ENCODE measurements at places on chromosomes 11 and 22.

DNA sequence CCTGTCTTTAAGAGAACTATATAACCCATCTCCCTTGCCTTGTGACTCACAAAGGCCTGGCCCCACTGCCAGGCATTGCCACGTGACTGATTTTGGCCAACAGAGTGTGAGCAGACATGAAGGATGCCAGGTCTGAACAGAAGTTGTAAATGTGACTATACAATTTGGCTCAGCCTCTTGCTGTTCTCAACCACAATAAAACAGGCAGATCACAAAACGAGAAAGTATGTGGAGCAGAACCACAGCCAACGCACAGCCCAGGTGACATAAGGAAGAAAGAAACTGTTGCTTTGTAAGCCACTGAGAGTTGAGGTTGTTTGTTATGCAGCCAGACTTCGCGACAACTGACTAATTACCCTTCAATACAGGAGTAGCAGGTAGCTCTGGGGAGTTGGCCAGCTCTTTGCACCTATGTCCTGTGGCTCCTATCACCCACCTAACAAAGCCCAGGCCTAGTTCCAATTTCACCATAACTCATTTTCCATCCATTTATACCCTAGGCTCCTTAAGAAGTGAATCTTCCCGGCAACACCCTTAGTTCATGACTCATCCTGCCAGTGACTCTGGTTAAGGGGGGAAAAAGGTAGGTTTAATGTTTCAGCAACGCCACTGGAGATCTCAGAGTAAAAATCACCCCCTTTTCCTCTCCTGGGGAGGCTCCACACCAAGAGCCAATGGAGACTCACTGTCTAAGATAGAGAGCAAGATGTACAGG is 53.7 kb downstream of the GALNT18 start:
- no peak for DNase-seq

GRCh38 chr22:41526830-41527799 is 17.2 kb downstream of the POLR3H start:
- peak; percentile 88 for DNase-seq

GRCh38 chr11:12746593-12747097 is 72.4 kb downstream of the TEAD1 start:
- DNase-seq, result no peak

GRCh38 chr22:26846645-26847044 is 189.3 kb downstream of the MIAT start:
- DNase-seq, result peak; percentile 40

DNA sequence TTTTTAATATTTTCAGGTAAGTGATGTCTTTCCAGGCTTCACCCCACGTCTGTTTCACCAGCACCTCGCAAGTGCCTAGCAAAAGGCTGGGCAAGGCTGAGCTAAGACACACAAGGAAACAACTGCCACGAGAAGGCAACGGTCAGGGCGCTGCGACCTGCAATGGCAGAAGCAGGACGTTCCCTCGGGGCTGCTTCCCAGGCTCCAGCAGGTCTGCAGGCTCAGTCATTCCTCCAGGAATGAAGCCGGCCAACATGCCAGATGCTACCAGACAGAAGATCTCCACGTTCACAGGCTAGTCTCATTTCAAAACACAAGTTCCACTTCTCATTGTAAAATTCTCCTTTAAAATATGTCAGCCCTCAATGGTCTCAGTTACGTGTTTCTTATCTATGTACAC is 45.5 kb downstream of the CELSR1 start:
- peak; percentile 67 for DNase-seq

DNA sequence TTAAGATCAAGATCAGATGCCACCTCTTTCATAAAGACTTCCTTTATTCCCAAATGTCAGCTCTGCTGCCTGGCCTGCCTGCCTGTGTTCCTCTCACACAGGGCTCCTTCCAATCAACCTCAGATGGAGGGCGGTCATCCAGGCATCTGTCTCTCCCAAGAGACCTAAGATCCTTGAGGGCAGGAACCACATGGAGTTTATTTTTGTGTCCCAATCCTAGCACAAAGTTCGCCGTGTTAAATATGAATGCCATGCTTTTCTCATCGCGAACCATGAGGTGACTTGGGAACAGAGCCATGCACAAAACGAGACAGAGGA is 72.7 kb upstream of the ARFGAP3 start:
- no peak for DNase-seq

- no peak for DNase-seq
Observed at GRCh38 chr11:60633645-60634044, 65.8 kb upstream of the MS4A8 start.

GRCh38 chr22:27397036-27397953 is 404.3 kb downstream of the MN1 start:
- peak; percentile 33 for DNase-seq

DNA sequence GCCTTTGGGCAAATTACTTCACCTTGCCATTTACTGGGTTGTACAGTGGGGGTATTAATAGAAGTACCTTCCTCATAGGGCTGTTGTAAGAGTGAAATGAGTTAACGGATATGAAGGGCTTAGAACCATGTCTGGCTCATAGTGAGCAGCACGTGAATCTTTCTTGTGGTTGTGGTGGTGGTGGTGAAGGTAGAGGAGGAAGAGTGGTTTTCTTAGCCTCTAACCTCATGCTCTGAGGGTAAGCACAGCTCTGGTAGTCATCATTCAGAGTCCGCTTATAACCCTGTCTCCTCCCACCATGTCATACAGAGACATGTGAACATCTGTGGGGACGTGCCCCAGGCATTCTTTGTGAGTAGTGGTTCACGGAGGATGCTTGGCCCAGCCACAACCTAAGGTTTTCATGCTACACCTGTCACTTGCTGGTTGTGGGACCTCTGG is 43.6 kb downstream of the TEAD1 start:
- no peak for DNase-seq

DNA sequence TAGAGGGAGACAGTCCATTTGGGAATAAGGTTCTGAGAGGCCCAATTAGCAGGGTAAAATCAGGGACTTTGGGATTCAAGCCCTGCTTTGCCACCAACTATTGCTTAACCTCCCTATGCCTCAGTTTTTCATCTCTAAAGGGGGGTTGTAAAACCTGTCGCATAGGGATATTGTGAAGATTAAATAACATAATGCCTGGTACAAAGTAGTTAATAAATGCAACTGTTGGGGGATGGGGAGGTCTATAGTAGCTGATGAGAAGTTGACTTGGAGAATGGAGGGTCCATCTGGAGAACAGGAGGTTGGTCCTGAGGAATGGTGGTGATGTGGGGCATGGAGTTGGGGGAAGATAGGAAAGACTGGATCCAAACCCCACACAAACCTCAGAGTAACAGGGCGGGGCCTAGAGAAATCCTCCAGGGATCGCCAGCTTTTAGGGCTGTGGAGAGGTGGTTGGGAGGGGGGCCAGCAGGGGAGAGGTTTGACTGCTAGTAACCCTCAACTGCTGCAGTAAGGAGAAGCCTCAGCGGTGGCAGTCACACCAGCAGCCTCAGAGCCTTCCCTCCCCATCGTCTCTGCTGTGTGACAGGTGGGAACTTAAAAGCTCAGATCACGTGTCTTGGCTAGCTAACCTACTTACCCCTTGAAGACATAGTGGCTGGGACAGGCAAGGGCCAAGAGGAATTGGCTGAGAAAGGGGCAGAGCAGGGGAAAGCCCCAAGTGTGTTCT is 1.1 kb upstream of the ABCG4 start:
- DNase-seq, result no peak

GRCh38 chr11:111205632-111206385 is 39.7 kb upstream of the POU2AF2 start:
- DNase-seq, result peak; percentile 46

DNA sequence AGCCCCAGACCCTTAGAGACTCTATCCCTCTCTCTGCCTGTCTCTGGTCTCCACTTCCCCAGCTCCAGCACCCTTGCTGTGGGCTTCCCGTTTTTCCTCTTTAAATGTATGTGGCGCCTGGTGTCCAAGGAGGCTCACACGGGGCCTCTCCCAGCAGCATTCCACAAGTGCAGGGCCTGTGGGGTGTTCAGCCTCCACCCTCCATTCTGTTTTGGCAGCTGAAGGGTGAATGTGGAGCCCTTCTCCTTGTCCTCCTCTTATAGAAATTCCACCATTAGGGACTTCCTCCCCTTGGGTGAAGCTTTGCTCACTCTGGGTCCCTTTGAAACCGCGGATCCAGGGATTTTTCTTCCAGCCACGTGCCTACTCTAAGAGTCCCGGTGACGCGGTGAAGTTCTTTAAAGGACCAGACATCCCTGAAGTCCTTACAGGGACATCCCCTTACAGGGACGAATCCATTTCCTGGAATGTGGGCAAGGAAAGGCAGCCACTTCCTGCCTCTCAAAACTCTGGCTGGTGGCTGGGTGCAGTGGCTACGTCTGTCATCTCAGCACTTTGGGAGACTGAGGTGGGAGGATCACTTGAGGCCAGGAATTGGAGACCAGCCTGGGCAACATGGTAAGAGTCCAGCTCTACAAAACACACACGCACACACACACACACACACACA is 1.6 kb upstream of the TSPAN18 start:
- DNase-seq, result no peak

DNA sequence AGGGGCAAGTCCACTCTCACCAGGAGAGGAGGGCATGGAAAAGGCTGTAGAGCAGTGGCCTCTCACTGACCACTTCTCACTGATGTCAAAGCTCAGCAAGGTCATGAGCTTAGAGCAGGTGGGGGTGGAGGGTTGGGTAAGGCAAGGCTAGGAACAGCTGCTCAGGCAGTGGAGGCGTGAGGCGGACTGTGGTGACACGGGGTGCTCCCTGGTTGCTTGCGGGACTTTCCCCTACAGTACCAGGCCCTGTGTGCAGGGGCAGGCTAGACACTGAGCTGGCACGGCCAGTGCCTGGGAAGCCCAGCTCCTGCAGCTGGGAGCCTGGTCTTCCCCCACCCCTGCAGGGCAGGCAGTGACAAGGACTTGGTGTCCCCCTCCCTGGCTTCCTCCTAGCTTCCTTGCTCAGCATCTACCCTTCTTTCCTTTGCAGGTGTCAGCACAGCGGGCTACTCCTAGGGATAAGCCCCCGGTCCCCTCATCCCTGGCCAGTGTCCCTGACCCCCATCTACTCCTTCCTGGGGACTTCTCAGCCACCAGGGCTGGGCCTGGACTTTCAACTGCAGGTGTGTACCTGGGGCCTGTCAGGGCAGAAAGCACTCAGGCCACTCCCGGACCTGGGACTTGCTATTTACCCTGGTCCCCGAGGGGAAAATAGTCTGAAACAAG is 45.6 kb downstream of the PISD start:
- DNase-seq, result no peak

GRCh38 chr22:37588546-37589215 is 8.8 kb upstream of the LGALS2 start:
- DNase-seq, result no peak

DNA sequence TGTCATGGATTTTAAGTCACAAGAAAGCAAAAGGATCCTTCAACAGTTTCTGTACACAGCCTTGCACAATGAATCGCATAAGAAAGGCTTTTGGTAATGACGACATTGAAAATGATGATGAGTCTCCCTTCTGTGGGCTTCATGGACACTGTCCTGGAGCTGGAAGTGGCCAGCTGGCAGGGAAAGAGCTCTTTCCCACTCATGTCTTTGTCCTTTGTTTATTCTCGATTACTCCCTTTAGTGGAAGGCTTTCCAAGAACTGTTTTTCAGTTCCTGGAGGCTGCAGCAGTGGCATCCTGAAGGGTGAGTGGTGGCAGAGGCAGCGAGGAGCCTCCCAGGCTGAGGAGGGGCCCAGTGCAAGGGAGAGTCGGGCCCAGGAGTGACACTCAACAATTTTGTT is 505.2 kb downstream of the NTM start:
- DNase-seq, result no peak

DNA sequence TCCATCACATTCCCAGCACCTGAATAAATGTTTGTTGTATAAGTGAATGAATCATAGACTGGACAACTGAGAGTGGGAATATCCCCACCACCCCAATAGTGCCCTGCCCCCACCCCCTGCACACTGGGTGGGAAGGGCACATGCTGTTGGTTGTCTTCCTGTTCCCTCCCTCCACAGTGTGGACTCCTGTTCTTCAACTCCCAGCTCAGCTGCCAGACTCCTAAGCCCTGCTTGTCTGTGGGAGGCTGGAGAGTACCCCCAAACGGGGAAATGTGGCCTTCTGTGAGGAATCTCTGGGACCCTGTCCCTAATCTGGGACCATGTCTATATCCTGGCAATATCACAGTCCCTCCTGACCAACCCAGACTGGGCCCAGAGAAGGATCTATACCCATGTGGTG is 5.5 kb upstream of the MYOD1 start:
- no peak for DNase-seq

DNA sequence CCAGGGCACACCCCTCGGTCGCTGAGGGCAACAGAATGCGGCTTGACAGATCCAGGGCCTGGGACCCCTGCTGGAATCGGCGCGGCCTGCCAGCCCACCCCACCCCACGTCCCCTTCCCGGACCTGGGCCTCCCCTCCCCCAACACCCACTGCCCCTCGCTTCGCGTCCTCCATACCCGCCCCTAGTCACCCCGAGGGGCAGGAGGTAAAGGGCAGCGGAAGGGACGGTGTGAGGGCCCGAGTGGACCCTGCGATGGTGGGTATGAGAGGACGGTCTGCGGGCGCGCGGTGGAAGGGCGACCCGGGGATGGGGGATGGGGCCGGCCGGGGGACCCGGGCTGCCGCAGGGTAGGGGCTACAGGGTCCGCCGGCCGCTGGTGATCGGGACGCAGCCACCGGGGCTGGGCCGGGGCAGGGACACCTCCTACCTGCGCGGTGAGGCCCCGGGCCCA is 311 bp downstream of the APBB1 start:
- peak; percentile 44 for DNase-seq

GRCh38 chr11:77024745-77025144 is 9.5 kb upstream of the B3GNT6 start:
- DNase-seq, result no peak

DNA sequence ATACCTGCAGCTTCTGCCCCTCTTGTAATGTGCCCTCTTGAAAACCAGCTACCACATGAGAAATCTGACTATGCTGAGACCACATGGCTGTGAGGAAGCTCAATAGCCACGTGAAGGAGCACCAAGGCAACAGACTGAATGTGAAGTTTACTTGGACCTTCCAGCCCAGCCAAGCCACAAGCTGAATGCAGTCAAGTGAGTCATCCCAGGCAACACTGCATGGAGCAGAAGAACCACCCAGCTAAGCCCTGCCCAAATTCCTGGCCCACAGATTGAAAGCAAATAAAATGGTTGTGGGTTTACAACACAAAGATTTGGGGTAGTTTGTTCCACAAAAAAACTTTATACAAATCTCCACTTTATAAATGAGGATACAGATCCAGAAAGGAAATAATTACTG is 114.5 kb downstream of the TIMP3 start:
- no peak for DNase-seq

- DNase-seq, result no peak
Observed at GRCh38 chr11:88447281-88447680, 109.7 kb upstream of the CTSC start.

DNA sequence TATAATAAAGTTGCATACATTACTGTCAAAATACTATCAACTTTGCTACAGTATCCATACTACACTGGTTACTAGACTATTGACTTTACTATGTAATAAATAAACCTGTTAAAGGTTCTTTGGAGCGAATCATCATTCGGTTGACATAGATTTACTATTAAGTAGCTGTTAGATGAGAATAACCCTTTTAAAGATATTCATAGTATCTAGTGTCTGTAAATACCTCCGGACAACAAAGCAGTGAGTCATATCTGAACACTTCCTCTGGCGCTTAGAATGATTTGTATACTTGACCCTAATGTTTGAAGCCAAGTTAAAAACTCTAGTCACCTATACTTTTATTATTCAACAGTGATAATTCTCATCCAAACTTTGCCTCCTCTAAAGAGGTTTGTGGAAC is 84.7 kb downstream of the MSANTD4 start:
- DNase-seq, result no peak

- DNase-seq, result no peak
Observed at GRCh38 chr11:76151556-76152085, 54.7 kb downstream of the WNT11 start.
